Lower lobe of right lung (tissue), 2 donors: ENCODE measurements at places on chromosomes 12 and 14.
A peak's percentile ranks its signal among the peaks of the same experiment; 100 is the strongest.

DNA sequence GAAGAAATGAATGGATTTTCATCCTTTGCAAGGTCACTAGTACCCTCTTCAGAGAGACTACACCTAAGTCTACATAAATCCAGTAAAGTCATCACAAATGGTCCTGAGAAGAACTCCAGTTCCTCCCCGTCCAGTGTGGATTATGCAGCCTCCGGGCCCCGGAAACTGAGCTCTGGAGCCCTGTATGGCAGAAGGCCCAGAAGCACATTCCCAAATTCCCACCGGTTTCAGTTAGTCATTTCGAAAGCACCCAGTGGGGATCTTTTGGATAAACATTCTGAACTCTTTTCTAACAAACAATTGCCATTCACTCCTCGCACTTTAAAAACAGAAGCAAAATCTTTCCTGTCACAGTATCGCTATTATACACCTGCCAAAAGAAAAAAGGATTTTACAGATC, 40.8 kb downstream of the SPATA7 start:
- peaks cover 13% of the 10 kb centered on the region for H3K36me3 ChIP-seq
- no peak for DNase-seq
- no peak overlapping the region for H3K4me3 ChIP-seq
- H3K4me1 ChIP-seq = no peaks in the 10 kb centered on the region

- no peaks in the 10 kb centered on the region for H3K27me3 ChIP-seq
- no peak for DNase-seq
- H3K4me1 ChIP-seq = peaks cover 7% of the 10 kb centered on the region
- H3K4me3 ChIP-seq = no peak overlapping the region
Observed at GRCh38 chr14:35879654-35880249, 53.6 kb downstream of the BRMS1L start.

GRCh38 chr12:54689034-54689372, 40.8 kb upstream of the DCD start:
- no peaks in the 10 kb centered on the region for H3K36me3 ChIP-seq
- H3K27ac ChIP-seq = no peak overlapping the region
- H3K27me3 ChIP-seq = peaks cover 17% of the 10 kb centered on the region
- H3K4me3 ChIP-seq = no peak overlapping the region
- no peak for DNase-seq
- peaks cover 11% of the 10 kb centered on the region for H3K4me1 ChIP-seq

GRCh38 chr12:105020241-105020962, 34.3 kb downstream of the NOPCHAP1 start:
- H3K4me3 ChIP-seq = no peak overlapping the region
- DNase-seq = no peak
- peaks cover 2% of the 10 kb centered on the region for H3K36me3 ChIP-seq
- no peak overlapping the region for H3K27ac ChIP-seq
- peaks cover 15% of the 10 kb centered on the region for H3K4me1 ChIP-seq

DNA sequence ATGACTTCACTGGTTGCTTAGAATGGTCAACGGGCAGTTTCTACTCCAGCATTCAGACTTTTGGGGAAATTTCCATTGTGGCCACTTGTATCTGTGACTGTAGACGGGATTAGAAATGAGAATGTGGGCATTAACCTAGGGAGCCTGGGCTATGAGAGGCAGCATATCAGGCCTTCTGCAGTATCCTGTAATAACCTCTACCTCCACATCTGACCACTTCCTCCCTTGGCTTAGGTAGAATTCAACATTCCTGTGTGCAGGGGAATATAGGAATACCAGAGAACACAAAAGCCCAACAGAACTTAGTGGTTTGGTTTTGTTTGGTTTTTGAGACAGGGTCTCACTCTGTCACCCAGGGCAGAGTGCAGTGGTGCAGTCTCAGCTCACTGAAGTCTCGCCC, 76.4 kb upstream of the HOXC13 start:
- no peaks in the 10 kb centered on the region for H3K36me3 ChIP-seq
- no peak for DNase-seq
- no peaks in the 10 kb centered on the region for H3K4me1 ChIP-seq
- H3K27ac ChIP-seq = no peak overlapping the region

GRCh38 chr14:30600922-30601918, 20.9 kb upstream of the SCFD1 start:
- H3K27ac ChIP-seq = no peak overlapping the region
- peaks cover 79% of the 10 kb centered on the region for H3K36me3 ChIP-seq
- DNase-seq = no peak
- H3K4me1 ChIP-seq = no peaks in the 10 kb centered on the region

DNA sequence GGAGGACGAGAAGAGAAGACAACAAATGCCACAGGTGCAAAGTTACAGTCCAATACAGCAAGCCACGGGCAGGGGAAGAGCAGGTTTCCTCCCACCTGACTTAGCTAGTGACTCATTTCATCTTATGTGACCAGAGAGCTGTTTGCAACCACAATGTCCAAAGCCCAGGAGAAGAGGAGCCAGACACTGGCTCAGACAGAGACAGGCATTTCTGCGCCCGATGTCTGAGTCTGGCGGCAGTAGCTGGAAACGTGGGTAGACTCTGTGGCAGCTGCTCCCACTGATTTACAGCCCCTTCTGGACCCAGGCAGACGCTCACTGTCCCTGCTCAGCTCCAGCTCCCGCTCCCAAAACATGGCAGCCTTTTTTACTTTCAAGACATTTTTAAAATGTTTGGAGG, 60.0 kb downstream of the CHGA start:
- H3K4me3 ChIP-seq = no peak overlapping the region
- peaks cover 18% of the 10 kb centered on the region for H3K4me1 ChIP-seq
- H3K36me3 ChIP-seq = no peaks in the 10 kb centered on the region
- H3K27ac ChIP-seq = no peak overlapping the region
- no peaks in the 10 kb centered on the region for H3K27me3 ChIP-seq

DNA sequence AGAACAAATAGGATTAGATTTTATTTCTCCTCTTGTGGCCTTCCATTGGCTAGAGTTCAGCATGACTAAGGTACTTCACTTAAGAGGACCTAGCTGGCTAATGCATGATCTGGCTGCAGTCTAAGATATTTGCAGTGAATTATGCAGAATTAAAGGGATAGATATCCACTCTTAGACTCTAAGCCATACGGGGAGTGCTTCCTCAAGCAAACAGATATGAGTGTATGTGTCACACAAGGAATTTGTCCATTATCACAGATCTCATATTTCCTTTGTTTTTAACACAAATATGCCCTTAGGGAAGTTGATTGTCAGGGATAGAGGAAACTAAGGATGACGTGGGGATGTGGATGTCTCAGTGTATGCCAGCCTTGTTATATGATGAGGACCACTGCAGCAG, 88.1 kb upstream of the DHRS4 start:
- H3K36me3 ChIP-seq = no peaks in the 10 kb centered on the region
- H3K4me1 ChIP-seq = no peaks in the 10 kb centered on the region
- DNase-seq = no peak
- no peaks in the 10 kb centered on the region for H3K27me3 ChIP-seq
- no peak overlapping the region for H3K27ac ChIP-seq

DNA sequence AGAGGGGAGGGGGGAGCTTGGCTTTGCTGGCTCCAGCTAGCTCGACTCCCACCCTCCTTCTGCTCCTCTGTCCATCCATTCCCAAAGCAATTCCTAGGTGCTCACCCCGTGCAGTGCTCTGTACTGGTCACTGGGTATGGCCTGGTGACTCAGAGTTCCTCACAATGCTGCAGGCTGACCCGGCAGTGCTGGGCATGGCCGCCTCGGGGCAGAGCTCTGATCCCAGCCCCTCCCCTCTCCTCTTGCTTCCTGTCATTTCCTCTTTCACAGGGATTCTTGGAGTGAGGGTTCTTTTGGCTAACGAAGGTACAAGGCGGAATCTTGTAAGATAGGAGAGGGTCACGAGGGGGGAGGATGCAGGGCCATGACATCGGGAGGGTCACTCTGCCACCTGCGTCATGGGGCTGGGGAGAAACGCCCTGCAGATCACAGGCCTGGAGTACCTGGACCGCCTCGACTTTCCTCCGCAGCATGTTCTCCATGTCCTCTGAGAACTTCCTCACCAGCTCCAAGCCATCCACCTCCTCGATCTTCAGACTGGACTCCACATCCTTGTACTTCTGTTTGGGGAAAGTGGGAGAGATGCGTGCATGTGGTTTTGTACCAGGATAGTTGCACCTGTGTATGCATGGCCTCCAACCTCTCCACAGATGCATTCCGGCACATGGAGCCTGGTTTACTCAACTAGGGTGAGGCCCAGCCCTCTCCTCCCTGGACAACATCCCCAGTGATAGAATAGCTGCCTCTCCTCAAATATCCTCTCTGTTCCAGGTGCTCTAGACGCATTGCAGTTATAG, 5.7 kb downstream of the CACNA2D4 start:
- no peak overlapping the region for H3K27ac ChIP-seq
- H3K4me1 ChIP-seq = peaks cover 9% of the 10 kb centered on the region
- H3K27me3 ChIP-seq = no peaks in the 10 kb centered on the region
- DNase-seq = no peak

- H3K27me3 ChIP-seq = no peaks in the 10 kb centered on the region
- DNase-seq = peak; percentile 73
- H3K4me3 ChIP-seq = peak overlapping the region; percentile 77
Observed at GRCh38 chr12:55729819-55730818, 1.3 kb upstream of the CD63 start.

DNA sequence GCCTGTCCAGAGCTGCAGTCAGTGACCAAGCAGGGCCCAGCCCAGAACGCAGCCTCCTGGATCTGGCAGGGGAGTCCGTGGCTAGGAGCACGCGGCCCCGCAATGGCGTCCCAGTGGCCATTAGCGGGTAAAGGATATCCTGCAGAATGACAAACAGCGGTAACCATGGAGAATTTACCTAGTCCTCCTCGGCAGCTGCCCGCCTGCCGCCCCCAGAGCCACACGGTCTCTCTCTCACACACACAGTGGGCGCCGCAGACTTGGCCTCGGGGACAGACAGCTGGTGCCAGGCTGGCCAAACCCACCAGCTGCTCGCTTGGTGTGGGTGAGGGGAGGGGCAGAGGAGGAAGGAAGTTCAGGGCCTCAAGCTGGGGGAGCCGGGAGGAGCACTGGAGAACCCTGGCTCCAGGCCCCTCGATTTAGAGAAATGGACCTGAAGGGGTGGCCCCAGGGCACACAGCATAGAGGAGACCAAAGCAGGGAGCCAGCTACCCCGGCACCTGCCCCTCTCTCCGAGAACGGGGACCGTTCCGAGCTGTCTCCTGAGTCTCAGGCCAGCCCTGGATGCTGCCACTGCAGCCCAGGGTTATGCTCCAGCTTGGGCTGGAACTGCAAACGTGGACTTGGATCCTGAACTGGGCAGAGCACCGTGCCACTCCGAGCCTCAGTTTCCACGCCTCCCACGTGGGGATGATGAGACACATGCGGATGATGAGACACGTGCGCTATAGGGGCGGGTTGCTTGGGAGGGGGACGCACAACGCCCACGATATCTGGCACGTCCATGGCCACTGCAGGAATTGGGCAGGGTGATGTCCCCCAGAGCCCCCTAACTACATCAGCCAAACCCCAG, 3.4 kb downstream of the CDK2AP1 start:
- H3K4me1 ChIP-seq = peaks cover 35% of the 10 kb centered on the region
- H3K27me3 ChIP-seq = no peaks in the 10 kb centered on the region
- DNase-seq = peak; percentile 64
- H3K4me3 ChIP-seq = peak overlapping the region; percentile 77

DNA sequence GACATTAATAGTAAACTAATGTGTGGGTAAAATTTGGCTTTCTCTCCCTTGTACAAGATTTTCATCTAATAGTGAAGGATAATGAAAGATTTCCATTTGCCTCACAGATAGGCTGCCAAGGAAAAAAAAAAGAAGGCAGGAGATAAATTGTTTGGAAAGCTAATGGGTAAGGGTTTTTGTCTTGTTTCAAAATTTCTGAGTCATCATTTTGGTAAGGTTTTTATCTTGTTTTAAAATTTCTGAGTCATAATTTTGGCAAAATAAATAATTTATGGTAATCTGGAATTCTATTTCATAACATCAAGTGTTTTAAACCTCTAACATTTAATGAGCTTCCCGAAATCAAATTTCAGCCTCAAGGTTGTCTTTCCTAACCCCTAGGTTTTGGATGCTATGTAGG, 1035.7 kb upstream of the FBXO33 start:
- no peak overlapping the region for H3K4me3 ChIP-seq
- DNase-seq = no peak
- no peaks in the 10 kb centered on the region for H3K27me3 ChIP-seq
- no peak overlapping the region for H3K27ac ChIP-seq
- H3K36me3 ChIP-seq = no peaks in the 10 kb centered on the region
- H3K4me1 ChIP-seq = no peaks in the 10 kb centered on the region

DNA sequence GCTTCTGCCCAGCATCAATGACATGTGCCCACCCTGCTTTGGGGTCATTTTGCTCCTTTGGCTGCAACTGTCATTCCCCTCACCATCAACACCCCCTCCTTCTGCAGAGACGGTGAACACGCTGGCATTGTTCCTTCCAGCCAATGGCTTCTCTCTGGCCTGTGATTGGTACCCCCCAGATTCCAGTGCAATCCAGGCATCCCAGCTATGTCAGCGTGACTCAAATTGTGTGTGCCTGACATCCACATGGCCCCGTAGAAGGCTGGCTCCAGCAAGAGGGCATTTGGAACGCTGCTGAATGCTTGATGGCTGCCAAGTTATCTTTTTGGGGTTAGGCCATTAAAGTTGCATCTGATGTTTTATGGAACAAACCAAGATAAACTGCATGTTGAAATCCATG, 21.0 kb upstream of the CCND2 start:
- H3K27me3 ChIP-seq = no peaks in the 10 kb centered on the region
- H3K4me1 ChIP-seq = no peaks in the 10 kb centered on the region
- H3K36me3 ChIP-seq = no peaks in the 10 kb centered on the region
- H3K27ac ChIP-seq = no peak overlapping the region
- no peak for DNase-seq
- H3K4me3 ChIP-seq = no peak overlapping the region

GRCh38 chr12:92933606-92934005, 4.5 kb upstream of the EEA1 start:
- H3K4me3 ChIP-seq = no peak overlapping the region
- H3K36me3 ChIP-seq = no peaks in the 10 kb centered on the region
- no peak for DNase-seq
- H3K27ac ChIP-seq = no peak overlapping the region
- no peaks in the 10 kb centered on the region for H3K27me3 ChIP-seq
- peaks cover 7% of the 10 kb centered on the region for H3K4me1 ChIP-seq

DNA sequence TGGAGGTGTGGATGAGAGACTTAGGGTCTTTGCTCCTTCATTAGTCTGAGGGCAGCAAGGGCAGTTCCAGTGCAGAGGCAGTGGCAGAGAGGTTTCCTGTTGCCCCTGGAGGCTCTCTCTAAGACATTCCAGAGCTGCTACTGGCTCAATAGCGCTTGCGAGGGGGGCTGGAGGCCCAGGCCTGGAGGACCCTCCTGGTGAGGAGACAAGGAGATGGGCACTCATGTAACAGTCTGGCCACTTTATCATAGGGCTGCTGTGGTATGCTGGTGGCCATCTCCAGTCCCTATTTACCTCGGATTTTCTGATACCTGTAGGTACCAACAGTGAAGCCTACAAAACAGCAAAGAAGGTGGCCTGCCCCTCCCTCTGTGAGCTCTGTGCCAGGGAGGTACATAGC, 12.7 kb downstream of the CLEC2A start:
- no peaks in the 10 kb centered on the region for H3K36me3 ChIP-seq
- no peak overlapping the region for H3K27ac ChIP-seq
- no peaks in the 10 kb centered on the region for H3K4me1 ChIP-seq
- no peak for DNase-seq
- no peaks in the 10 kb centered on the region for H3K27me3 ChIP-seq
